ENCODE measurements at places on chromosomes 2 and 18.

DNA sequence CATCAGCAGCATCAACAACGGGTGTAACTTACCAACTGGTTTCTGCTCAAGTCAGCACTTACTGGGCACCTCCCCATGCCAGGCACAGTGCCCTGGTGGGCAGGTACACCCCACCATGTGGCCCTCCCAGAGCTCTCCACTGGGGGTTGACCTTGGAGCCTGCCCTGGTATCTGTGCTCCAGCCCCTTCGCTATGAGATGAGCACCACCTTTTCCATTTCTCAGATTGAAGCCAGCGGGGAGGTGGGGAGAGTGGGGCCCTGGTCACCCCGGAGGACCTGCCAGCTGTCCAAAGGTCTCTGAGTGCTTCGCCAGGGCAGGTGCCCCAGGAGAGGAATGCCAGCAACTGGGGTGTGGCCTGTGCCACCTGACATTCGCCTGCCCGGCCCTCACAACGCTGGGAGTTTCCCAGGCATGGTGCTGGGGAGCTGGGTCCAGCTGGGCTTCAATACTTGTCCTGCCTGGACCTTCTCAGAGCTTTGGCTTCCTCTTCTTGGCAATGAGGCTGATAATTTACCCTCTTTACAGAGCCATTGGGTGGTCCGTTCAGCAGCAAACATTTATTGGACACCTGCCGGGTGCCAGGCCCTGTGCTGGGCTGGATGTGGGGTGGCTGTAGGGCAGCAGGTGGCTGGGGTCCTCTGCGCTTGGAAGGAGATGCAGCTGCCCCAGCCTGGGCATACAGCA lies 5.9 kb upstream of the ZAP70 start:
- DNase-seq = no peak

GRCh38 chr2:236935083-236935482 lies 150.6 kb upstream of the COPS8 start:
- DNase-seq = no peak

DNA sequence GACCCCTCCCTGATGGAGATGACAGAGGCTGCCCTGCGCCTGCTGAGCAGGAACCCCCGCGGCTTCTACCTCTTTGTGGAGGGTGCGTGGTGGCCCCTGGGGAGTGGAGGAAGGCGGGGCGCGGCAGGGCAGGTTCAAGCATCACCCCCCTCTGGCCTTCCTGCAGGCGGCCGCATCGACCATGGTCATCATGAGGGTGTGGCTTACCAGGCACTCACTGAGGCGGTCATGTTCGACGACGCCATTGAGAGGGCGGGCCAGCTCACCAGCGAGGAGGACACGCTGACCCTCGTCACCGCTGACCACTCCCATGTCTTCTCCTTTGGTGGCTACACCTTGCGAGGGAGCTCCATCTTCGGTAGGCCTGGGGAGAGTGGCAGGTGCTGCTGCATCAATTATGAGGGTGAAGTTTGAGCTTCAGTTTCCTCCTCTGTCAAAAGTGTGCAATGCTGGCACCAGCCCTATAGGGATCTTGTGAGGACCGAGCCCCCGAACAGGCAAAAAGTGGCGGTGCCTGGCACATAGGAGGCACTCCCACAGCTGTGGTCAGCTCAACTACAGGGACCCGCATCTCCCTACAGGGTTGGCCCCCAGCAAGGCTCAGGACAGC lies 2.2 kb downstream of the ALPI start:
- DNase-seq = no peak

GRCh38 chr2:5926871-5927512 lies 234.8 kb downstream of the SOX11 start:
- DNase-seq = no peak

GRCh38 chr18:54774981-54775665 lies 53.2 kb upstream of the RAB27B start:
- no peak for DNase-seq

- no peak for DNase-seq
Observed at GRCh38 chr2:179072527-179072926, 22.6 kb upstream of the CCDC141 start.

DNA sequence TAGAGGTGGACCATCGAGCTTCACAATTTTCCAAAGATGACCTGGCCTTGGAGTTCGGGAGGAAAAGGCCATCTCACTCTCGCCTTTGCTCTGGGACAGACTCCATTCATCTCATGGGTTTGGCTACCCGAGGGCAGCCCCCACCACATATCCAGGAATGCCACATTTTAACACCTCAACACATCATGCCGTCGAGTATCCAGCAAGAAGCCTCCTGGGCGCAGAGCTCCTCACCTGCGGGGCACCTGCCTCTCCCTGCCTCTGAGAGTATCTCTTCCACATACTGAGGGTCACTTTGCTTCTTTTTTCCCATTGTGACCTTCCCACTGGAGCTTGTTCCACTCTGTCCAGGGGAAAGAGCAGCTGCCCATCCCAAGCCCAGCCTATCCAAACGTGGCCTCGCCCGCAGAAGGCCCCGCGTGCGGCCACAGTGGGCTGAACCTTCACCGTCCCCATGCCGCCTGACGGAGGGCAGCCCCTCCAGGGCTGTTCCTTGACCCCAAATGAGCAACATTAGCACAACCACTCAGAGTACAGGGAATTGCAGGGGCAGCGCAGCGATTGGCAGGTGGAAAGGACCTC lies 5.5 kb upstream of the LIMS2 start:
- no peak for DNase-seq

GRCh38 chr18:69878213-69878933 lies 69.3 kb downstream of the CD226 start:
- no peak for DNase-seq

GRCh38 chr18:26909599-26910290 lies 44.2 kb upstream of the AQP4 start:
- no peak for DNase-seq

DNA sequence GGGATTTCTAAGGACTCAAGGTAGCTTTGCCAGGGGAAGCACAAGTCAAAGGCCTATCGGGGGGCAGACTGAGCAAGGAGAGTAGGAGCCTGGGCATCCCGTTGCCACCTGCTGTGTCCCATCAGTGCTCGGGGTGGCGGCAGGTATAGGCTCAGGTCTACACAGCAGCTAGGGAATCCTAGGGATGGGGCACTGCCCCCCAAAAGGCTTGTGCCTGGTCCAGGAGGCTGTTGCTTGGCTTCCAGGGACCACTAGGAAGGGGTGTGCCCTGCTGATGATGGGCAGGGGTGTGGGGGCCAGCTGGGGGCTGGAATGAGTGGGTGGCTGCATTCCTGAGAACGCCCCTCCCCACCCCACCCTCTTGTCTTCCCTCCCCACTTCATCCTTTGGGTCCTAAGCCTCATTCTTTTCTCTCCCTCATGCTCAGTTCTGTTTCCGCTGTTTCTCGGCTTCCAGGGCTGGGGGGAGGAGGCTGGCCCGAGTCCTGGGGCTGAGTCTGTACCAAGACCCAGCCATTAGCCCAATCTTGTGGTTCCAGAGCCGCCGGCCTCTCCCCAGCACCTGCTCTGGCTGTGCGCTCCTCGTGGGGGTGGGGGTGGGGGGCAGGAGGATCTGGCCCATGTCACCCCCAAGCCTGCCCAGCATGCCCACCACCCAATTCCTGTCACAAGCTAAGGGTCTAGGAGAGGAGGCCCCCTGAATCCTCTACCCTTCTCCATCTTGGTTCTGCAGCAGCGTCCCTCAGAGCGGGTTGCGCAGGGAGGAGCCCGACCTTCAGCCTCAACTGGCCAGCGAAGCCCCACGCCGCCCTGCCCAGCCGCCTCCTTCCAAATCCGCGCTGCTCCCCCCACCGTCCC lies 12.8 kb downstream of the SPEG start:
- no peak for DNase-seq

- DNase-seq = no peak
Observed at GRCh38 chr2:215171151-215171550, 32.7 kb upstream of the ABCA12 start.

- DNase-seq = no peak
Observed at GRCh38 chr2:139478165-139478914, 698.1 kb upstream of the NXPH2 start.

- DNase-seq = no peak
Observed at GRCh38 chr18:1048032-1048431, 143.4 kb downstream of the ADCYAP1 start.

DNA sequence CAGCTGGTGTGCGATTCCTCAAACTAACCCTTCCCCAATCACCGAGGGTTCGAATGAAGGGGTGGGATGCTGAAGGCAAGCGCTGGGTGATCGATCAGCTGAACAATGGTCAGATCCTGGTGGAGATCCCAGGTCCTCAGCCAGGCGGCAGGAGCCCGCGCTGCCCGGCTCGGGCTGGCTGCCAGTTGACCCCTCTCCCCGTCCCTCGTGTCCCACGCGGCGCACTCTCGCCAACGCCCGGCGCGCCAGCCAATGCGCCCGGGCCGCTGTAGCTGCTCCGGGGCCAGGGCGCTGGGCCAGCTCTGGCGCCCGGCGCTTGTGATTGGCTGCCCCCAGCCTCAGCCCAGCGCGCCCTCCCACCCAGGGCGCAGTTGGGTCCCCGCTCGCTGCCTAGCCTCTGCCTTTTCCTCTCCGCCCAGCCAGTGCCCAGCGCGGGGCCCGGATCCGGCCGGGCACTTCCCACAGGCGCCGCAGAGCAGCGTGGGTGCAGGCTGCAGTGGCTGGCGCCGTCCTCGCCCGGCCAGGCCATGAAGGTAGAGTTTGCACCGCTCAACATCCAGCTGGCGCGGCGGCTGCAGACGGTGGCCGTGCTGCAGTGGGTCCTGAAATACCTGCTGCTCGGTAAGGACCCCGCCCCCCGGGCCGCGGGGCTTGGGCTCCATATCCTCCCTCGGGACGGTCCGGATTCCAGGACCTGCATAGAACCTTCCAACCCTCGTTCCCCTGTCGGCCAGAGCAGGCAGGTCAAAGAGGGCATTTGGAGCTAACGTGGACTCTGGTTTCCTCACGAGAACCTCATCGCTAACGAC lies at the start of gene MOGAT1:
Gene MOGAT1, plus strand, starts transcription at position 400 of the 809 bp plus-strand sequence. Its CDS starts 128 bp downstream, at position 528.
- no peak for DNase-seq

- no peak for DNase-seq
Observed at GRCh38 chr2:207987025-207987716, 38.2 kb downstream of the PLEKHM3 start.

GRCh38 chr2:39894082-39894481 lies 115.0 kb upstream of the THUMPD2 start:
- DNase-seq = no peak

DNA sequence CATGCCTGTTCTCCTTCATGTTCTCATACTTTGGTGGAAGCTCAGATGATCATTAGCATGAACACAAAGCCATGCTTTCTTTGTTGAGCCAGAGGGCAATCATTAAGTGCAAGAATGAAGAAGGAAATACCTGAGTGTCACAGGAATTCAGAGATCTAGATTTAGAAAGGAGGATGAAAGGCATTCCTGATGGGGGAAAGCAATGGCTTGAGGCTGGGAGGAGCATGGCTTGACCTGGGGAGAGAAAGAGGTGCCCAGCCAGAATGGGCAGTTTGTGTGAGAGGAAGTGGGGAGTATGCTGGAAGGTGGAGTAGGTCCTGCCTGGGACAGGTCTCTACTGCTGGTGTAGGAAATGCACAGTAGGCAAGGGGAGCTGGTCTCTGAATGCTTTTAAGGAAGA lies 35.1 kb downstream of the SLC4A3 start:
- no peak for DNase-seq
